ENCODE measurements at places on chromosomes 6 and 20.

DNA sequence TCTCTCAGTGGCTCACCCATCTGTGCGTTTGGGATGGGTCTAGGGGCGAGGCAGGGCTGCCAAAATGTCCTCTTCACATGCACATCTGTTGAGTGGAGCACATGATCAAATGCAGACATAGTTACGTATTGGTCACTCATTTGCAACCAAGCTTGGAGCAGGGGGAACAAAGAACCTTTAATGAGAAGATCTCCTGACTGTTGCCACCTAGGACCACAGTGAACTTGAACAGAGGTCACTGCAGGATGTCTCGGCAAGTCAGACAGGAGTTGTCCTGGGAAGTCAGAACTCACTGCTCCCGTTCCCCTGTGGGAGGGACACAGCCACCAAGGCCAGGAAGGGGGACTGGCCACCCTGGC, 73.4 kb downstream of the SSR1 start:
- no peak for DNase-seq

DNA sequence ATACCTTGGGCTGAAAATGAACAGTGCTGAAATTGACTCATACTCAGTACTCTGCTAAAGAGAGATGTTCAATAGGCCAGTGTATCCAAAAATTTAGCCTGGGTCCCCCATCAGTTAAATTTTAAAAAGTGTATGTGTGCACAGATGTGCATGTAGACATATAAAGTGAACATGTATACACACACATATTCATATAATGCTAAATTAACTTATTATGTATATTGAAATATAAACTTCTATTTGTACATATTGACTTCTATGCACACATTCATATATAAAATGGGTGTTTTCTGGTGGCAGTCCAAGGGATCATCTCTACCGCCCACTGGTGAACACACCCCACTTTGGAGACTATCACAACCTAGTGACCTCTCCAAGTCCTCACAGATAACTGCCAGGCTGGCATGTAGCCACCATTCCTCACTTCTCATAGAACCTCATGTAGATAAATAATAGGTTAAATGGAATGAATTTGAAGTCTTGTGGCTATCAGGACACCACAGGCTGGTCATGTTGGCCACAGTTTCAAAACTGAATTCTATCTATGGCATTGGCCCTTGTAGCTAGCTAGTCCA, 8.8 kb downstream of the SLC22A16 start:
- DNase-seq, result no peak

- DNase-seq, result no peak
Measured at GRCh38 chr20:10508468-10509251, 73.6 kb downstream of the SLX4IP start.

- DNase-seq, result no peak
Measured at GRCh38 chr20:53020834-53021233, 48.7 kb downstream of the TSHZ2 start.

- DNase-seq, result no peak
Measured at GRCh38 chr6:152184573-152184916, 377.1 kb downstream of the ESR1 start.
